Mucosa of gallbladder (tissue), 1 donor: ENCODE measurements at places on chromosomes 7 and 10. TPM values are rescaled to one million over a fixed set of nuclear protein-coding genes. Genes with fewer than 3 reads are reported as not detected.

Gene CACNA2D1
- 17.2 TPM for total RNA-seq

GRCh38 chr7:135192914-135193536, 18.3 kb downstream of the WDR91 start:
- no peak for DNase-seq

Gene BET1
- total RNA-seq = 24.7 TPM

- no peak for DNase-seq
Measured at GRCh38 chr7:130350945-130351790, 6.6 kb downstream of the CPA5 start.

DNA sequence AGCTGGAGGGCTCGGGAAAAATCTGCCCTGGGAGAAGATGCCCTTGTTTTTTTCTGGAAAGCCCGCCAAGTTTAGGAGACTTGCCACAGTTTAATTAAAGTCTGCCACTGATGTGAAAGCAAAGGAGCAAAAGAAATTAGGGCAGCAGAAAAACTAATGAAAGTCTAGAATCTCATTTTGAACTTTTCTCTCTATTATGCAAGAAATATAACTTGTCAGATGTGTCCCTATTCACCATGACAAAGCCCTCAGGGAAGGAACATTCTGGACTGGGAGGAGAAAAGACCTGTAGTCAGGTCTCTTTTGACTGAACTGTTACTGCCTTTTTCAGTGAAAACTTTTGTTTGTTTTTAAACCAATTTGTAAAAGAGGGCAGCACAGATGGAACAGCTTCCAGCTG, 715.5 kb downstream of the SORCS3 start:
- DNase-seq = no peak

DNA sequence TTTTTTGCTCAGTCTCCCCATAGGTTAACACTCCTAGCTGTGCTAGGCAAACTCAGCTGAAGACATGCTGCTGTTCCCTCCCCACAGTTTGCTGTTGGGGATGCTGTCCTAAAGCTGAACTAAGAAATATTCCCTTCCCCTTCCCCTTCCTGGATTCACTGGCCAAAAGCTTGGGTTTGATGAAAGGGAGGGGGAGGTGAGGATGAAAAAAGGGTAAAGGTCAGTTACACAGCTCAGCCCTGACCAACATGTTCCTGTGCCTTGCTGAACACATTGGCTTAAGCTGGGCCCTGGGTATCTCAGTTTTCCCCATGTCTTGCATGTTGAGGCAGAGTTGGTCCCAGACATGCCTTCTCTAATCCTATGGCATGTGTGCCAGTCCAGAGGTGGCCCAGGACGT, 15.3 kb downstream of the CCM2 start:
- no peak for DNase-seq

DNA sequence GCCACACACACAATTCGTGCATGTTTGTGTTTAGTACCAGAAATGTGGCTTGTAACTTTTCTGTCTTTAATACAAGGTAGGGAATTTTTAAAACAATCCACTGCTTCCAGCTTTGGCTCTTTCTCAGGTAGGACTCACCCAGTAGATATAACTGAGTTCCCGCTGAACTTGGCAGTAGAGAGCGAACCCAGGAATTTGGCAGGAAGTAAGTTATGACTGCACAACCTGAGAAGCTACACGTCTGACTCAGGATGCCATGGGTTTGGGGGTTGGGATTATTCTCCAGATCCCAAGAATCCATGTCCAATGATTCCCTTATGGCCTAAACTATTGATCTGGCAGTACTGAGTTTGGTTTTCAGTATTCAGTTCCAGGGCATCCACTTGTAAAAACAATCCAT, 499.7 kb downstream of the CALN1 start:
- DNase-seq = no peak
